NCI-H526 (cell line): ENCODE measurements at places on chromosomes 12 and 14.

GRCh38 chr14:20632448-20632830 lies 9.1 kb downstream of the OR6S1 start:
- DNase-seq, result no peak

- no peak for DNase-seq
Measured at GRCh38 chr12:105220929-105221290, 15.1 kb downstream of the APPL2 start.

DNA sequence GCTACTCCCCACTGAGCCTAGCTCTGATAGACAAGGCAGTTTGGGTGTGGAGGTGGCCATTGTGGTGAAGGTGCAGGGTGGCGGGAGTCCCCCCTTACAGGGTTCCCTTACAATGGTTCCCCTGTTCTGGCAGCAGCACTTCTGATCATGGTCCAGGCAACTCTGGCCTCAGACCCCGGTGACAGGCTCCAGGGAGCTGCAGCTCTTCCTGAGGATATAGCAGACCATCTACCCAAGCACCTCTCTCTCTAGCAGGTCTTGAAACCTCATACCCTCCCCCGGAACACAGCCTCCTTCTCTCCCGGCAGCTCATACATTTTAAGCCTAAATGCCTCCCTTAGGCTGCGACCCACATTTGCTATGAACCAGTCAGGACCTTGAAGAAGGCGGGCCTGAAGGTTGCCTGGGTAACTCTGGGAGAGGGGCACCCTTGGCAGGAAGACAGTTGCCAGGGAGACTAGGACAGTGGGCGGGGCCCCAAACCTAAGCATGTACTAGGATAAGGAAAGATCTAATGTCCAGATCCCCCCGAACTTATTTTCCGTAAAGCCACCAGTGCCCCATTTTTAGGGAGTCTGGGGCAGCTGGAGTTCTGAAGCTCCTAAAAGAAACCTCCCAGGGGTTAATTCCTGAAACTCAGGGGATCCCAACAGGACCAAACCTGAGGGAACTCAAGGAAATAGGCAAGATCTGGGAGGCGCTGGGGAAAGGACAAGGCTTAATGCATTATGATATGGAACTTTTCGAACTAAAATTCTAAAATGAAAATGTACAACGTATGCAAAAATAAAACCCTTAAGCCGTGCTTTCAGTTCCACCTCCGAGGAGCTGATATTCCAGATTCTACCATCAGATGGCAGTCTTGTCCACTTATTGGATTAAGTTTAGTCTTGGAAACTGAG lies 4.5 kb upstream of the GDF11 start:
- DNase-seq, result peak; percentile 87

DNA sequence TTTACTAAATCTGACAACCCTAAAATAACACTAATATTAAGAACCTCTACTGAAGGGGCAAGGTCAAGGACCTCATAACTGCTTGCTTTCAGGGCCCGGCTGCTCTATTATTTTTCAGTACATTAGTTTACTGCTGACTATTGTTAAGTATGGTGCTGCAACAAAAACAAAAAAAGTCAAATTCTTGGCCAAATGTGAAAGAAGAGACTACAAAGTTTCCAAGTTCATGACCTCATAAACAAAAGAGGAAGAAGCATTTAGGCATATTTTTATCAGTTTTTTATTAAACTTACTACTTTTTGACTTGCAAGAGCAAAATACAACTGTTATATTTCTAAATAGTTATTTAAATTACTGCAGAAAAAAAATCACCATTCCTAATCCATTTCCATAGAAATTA lies 109.8 kb upstream of the GPHB5 start:
- no peak for DNase-seq

GRCh38 chr14:92693998-92694795 lies 54.2 kb downstream of the LGMN start:
- no peak for DNase-seq

DNA sequence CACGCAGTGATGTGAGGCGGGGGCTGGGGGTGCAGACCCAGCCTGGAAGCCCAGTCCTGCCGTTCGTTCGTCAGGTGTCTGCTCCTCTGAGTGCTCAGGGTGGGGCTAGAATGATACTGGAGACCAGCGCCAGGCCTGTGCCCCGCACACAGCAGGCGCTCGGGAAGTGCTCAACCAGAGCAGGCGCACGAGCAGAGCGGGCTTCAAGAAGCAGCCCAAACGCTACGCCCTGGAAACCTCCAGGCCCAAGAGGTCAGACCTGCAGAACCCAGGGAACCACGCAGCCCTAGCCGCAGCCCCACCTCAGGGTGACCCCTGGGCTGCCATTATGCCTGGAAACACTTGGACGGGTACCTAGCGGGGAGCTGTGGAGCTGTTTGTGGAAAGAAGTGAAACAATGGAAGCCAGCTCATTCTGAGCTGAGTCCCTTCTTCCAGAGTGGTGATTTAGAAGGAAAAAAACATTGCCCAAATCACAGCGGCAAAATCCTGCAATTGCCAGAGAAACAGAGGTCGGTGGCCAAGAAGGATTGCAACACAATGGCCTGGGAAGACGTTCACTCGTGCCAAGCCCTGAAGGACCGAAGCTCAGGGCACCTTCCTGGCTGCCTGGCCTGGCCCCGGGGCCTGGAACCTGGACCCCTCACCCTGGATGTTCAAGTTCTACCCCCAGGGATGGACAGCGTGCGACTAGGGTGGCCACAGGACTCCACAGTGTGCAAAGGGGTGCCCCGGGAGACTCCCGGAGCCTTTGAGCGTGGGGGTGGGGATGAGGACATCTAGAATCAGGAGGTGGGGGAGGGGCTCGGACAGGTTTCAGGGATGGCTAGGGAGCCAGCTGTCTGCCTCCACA lies 40.4 kb upstream of the DIO3 start:
- no peak for DNase-seq

- DNase-seq, result no peak
Measured at GRCh38 chr12:102939670-102940222, 17.7 kb upstream of the ASCL1 start.

DNA sequence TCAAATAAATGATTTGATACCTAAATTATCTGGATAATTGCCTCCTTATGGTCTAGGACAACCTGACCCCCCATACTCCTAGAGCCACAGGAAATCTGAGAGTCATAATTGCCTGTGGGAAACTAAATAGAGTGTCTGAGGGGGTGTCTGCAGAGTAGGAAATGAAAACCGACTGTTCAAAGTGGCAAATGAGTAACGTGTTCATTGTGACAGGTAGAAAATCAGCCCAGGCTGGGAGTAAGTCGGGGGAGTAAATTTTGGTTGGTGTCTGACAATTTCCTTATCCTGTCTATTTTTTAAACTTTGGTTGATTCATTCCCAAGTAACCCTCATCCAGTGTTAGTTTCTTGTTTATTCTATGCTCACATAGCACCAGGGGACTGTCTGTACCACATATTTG lies 51.6 kb upstream of the HOXC13 start:
- DNase-seq, result peak; percentile 10

DNA sequence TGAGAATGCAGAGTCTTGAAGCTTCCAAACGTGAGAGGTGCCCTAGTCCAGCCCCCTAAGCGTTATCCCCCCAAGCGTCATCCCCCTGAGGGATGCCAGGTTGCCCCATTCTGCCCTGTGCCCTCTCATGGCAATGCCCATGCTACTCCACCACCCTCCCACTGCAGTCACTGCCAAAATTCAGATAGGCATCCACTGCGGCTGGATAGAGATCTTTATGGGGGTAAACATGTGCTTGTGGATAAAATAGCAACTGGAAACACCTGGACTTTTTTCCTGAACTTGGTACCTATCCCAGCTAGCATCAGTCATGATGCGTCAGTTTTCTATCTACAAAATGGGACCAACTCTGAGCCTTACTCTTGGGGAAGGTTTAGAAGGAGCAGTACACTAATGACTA lies 92.7 kb upstream of the HOXC13 start:
- no peak for DNase-seq

DNA sequence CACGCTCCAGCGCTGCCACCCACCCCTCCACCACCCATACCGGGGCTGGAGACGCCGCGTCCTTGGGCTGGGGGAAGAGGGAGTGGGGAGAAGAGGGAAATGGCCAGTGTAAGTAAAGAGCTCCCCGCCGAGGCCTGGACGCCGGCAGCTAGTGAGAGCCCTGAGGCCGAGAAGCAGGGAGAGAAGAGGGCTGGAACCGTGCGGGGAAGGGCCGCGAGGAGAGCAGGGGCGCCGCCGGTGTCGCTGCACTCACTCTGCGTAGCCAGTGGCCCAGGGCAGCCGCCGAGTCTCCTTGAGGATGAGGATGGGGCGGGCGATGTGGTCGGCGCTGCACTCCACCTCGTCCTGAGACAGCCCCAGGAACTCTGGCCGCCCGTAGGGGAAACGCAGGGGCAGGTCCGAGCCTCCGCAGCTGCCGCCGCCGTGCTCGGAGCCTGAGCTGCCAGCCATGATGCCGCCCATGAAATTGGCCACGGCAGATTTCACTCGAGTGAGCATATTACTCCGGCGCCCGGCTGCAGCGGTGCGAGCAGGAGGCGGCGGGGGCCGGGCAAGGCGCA lies 631 bp downstream of the PPM1H start:
- peak; percentile 43 for DNase-seq

DNA sequence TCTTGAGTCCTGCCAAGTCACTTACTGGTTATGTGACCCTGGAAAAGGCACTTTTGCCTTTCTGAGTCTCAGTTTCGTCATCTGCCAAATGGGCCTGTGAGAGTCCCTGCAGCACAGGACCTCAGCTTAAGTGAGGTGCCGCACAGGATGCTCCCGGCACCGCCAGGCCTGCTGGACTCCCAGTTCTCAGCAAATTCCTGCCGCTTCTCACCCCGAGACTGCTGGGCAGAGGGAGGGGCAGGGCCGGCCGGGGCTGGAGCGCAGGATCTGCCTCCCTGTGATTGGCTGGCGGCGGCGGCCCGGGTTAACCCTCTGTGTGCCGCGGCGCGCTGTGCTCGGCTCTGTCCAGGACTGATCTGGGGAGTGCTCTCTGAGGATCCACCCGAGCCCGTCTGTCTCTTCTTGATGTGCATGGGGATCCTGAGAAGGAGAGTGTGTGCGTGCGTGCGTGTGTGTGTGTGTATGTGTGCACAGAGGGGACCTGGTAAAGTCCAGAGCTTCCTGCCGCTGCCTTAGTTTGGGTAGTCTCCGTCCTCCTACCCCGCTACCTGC lies 8.6 kb downstream of the SETD1B start:
- DNase-seq, result peak; percentile 82

DNA sequence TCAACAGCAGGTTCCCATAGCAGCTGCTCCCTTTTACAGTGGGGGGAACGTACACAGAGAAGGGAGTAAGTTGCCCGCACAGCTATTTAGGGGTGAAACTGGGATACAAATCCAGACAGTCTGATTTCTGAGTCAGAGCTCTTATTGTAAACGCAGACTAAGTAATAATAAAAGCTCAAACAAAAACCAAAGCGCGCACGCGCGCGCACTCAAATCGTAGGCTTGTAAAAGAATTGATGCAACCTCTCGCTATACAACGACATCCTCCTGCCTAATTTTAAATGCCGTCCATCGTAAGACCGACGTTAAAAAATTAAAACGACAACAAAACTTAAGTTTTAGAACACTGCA lies 747 bp upstream of the DACT1 start:
- DNase-seq, result no peak

DNA sequence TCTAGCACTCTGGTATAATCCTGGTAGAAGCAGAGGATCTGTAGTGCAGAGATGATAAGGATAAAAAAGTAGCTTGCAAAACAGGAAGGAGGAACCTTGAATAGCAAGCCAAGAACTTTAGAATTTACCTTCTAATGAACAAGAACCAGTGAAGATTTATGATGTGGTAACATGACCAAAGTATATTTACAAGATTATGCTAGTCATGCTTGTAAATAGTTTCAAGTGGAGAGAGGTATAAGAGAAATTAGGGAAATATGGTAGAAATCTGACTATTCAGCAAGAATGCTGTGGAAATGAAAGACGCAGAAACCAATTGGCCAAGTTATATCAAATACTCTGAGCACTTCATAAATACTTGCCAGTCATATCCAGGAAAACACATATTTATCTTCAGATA lies 47.8 kb downstream of the ERGIC2 start:
- DNase-seq, result no peak

DNA sequence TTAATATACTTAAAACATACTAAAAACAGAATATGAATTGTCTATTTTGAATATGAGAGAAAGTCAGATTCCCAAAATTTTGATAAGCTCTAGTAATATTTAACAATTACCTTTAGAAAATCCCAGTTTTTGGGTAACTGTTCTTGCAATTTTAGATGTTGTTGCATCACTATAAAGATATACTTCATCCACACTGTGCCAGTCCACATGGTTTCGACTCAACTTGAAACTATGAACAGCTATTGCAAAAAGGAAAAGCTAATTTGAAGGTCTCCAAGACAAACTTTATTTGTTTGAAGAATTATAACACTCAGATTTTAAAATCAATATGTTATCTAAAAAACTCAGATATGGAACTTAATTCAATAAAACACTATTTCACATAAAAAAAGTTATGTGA lies 59.9 kb downstream of the DDHD1 start:
- DNase-seq, result no peak

- DNase-seq, result no peak
Measured at GRCh38 chr14:104892531-104893434, 27.7 kb downstream of the CEP170B start.

DNA sequence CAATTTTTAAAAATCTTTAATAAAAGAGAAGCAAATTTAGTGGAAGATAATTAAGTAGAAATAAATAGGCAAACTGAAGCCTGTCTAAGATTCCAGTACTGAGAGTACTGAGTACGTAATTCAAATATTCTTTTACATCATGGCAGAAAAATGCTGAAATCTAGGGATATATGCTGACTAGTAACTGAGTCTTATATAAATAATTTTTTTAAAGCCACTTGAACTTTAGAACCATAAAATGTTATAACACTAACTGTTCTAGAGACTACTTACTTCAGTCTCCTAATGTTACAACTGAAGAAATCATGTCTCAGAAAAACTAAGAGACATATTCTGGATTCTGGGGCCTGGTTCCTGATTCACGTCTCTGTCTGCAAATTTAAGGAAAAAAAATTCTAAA lies 230.6 kb upstream of the PLEKHG7 start:
- DNase-seq, result no peak

DNA sequence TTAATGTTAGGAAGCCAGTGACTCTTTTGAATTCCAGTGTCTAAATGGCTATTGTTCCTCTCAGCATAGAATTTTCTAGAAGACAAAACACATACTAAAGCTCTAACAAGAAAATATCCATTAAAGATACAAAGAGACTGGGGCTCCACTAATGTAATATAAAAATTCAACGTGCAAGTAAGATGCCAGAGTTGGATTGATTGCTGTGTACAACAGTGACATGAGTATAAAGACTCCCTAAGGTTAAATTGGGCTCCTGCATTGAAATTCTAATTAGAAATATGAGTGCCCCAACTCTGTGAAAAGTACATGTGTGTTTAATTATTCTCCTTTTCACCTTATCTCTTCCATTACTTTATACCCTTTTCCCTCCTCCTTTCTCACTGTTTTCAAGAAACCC lies 253.6 kb upstream of the G2E3 start:
- no peak for DNase-seq
